GM23338 (cell line): ENCODE measurements at places on chromosomes 5 and 9.

DNA sequence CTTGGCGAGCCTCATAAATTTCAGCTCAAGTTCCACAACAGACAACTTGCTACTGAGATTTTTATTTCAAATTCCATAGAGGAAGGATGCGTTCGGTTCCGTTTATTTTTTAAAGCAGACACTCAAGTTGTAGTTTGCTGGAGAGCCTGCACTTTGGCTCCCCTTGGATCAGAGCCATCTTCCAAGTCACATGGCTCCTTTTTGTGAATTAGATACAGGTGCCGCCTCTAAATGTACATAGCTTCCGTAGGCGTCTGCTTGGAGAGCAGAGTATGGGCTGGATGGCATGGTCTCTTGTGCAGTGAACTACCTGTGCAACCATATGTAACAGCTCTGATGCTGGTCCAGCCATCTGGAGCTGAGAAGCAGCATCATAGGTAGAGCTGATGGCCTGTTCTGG is 73.9 kb upstream of the WWC1 start:
- no peak for DNase-seq

DNA sequence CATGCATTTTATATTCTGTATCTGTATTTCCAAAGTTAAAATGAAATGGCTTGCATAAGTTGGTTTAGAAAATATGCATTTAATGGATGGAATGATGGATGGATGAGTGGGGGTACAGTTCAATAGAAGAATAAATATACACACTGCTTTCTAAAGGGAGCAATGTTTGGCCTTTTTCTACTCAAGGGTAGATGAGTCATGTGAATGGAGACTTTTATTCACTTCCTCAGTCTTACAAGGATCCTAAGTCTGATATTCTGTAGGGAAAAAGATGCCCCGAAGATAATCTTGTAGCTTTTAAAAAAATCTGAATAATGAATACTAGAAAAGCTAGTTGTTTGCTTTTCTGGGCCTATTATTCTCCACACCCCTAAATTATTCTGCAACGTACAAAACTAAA is 2112.1 kb downstream of the MAT2B start:
- no peak for DNase-seq

- peak; percentile 44 for DNase-seq
Measured at GRCh38 chr5:149452665-149453617, 73.8 kb upstream of the IL17B start.

DNA sequence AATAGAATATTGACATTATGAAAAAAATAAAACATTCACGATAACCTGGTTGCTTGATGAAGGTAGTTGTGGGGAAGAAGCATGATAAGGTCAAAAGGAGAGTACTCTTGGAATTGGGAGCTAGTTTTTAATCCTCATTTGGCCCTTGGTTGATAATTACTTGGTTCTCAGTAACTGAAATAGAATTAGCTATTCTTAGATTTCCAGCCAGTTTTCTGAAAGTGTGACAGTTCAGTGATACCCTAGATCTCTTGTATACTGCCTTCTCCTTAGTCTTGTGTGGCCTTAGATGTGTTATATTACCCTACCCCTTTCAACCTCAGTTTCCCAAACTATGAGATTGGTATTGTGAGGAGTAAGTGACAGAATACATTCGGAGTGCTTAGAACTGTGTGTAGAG is 17.4 kb downstream of the MARCHF6 start:
- no peak for DNase-seq

GRCh38 chr5:14655146-14655741 is 9.3 kb upstream of the OTULIN start:
- no peak for DNase-seq

GRCh38 chr5:93800988-93801811 is 59.8 kb upstream of the POU5F2 start:
- DNase-seq, result peak; percentile 83

DNA sequence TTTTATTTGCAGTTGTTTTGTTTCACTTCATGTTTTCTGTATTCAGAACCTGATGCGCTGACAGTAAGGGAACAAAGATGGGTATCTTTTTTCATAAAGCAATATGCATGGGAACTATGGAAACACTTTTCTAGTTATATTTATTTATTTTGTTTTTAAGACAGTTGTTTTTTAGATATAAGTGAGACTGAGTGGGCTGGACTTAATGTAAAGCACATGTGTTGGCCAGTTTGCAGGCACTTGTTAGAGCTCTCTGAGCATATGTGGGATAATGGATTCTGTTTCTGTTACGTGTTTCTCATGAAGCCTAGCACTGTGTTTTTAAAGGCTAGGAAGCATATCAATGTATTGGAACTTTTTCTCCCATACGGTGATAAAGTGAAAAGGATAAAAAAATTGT is 164.1 kb downstream of the PRR16 start:
- DNase-seq, result no peak
